Erythroblast (primary cell): ENCODE measurements at places on chromosomes 6 and 20.

DNA sequence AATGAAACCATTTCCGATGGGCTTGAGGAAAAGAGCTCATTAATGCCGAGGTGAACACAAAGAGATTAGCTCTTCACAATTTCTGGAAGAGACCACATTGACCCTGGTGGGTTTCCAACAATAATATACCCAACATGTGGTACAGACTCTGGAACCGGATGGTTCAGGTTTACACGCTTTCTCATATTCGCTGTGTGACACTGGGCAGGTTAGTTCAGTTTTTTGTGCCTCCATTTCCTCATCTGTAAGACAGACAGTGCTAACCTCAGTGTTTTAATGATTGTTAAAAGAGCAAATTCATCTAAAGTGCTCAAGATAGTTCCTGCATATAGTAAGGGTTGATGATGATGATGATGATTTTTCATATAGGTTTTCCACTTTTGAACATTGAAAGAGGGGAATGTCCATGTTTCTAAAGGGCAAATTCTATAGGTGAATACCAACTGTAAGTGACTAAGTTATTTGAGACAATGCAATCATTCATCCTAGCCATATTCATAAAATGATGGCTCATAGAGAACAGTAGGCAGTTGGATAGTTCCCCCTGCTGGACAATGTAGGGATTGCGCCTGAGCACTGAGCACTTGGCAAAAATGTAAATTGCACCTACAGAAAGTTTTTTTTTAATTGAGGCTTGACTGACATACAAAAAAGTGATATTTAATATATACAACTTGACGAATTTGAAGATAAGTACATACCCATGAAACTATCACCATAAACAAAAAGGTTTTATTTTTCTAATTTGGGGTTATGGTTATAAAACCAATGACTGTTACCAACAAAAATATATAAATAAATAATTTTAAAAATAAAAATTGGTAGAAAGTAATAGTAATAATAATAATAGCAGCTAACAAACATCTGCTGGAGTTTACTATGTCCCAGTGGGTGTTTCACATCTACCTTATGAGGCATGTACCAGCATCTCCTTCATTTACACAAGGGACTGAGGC is 2.1 kb upstream of the PERP start:
- DNase-seq, result peak; percentile 63

DNA sequence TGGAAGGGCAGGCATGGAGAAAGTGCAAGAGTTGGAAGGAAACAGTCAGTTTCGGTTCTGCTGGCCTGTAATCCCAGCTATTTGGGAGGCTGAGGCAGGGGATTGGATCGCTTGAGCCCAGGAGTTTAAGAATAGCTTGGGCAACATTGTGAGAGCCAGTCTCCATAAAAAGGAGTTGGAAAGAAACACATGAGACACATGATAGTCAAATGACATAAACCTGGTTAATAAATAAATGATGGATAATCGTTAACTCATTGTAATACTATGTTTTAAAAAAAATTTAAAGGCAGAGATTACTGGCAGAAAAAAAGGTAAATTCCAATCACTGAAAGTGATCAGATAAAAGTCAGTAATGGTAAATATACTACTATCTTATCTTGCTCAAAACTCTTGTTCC is 37.2 kb upstream of the PHACTR1 start:
- DNase-seq, result no peak

DNA sequence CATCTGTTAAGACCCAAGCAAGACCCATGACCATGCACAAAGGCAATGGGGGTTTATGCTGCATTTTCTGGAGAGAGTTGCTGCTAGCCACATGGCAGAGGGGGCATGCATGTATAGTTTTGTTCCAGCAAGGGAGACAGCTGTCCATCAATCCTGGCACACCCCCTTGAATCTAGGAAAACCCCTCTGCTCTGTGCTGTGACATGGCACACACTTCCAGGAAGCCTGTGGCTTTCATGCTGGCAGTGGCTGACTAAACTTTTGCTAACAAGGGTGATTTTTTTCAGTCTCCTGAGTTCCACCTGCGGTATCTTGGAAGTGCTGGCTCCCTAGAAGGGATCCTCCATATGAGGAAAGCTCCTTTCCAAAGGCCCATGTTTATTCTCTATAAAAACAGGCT is 9.1 kb upstream of the CST4 start:
- no peak for DNase-seq

GRCh38 chr6:38646166-38646878 is 6.6 kb upstream of the BTBD9 start:
- DNase-seq, result no peak

GRCh38 chr6:140774080-140774505 is 1358.6 kb upstream of the GJE1 start:
- DNase-seq, result no peak

DNA sequence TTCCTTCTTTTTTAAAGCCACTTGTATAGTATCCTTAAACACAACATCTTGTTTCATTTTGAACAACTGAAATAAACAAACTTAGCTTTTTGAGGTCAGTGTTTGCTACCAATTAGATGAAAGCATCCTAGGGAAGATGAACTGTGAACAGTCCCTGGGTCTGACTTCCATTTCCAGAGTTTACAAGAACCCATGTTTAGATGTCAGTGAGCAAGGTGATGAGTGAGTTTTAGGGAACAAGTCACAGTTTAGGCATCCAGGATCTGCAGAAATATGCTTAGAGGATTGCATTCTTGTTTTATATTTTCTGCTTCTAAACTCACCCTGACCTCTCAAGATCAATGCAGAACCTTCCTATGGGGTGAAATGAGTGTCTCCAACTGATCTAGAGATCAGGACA is 3.0 kb downstream of the ZC2HC1B start:
- no peak for DNase-seq

DNA sequence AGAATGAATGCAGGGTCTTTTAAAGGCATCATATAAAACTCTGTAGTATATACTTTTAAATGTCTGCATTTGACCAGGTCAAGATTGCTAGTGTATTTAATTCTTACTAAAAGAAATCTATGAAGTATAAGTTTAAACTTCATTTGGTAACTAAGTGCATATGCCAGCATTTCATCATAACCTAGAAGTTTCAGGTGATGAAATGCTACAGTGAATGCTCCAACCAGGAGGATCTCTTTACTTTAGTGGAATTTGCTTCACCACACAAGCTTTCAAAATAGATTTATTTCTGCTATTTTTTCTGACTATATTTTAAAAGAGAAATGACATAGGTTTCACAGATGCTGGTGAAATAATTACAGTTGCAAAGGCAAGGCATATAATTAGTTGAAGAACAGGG is 141.9 kb downstream of the HIVEP2 start:
- DNase-seq, result no peak

DNA sequence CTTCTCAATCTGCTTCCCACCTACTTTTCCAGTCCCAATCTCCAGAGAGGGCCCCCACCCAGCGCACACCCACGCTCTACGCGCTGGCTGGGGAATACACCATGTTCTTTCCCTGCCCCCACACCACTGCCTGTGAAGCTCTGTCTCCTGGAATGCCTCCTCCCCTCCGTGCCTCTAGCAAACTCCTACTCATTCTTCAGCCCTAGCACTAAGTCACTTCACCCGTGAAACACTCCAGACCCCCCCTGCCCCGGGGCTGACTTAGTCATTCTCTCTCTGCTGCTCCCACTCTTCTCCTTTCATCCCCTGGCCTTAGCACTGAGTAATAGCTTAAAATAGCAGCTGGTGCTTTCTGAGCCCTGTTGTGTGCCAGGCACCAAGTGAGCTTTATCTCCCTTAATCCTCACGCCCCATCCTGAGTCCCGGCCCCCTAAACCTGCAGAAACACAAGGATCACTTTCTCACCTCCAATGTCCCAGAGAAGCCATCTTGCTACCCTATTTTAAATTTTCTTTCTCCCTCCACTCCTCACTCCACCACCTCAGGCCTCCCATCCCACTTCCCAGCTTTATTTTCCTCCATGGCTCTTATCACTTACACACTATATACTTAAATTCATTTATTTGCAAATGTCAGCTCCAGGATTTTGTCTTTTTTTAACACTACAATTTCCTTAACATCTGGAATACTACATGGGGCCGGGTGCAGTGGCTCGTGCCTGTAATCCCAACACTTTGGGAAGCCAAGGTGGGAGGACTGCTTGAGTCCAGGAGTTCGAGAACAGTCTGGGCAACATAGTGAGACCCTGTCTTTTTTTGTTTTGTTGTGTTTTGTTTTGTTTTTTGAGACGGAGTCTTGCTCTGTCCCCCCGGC is 6.3 kb upstream of the PARD6B start:
- DNase-seq, result peak; percentile 36

DNA sequence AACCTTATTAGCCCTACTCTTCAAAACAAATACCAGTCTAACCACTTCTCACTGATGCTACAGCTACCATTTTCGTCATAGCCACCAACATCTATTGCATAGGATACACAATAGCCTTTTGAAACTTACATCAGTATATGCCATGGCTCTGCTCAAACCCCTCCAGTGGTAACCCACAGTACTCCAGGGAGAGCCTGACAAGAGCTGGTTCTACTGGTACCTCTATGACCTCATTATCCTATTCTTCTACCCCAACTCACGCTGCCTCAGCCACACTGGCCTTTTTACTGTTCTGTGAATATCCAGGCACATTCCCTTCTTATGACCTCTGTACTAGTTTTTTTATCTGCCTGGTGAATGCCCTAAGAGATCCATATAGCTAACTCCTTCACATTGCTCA is 157.6 kb downstream of the ARHGAP18 start:
- DNase-seq, result no peak

DNA sequence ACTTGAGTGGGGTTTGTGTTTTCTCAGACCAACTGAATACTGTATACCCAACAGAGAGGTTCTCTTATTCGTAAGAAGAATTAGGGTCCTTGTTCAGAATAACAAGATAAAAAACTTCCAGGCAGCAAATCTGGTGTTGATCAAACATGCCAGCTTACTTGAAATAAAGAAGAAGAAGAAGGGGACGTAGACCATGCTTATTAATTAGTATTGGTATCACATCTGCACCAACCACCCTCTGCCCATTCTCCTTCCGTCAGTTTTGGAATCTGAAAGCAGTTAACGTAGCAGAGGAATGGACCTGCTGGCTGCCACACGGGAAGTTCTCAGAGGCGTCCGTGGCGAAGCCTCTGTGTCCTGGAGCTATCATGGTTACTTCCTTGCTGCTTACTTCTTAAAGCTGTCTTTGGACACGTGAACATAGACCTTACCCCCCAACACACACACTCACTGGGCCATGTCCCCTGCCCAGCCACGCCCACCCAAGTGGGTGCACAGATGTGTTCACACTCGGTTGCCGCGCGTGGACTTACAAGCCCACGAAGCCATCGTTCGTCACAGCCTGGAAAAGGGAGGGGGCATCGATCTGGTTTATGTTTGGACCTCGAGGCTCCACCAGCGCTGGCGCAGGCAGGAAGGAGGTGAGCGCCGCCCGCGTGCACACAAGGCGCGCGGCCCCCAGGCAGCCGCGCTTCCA is 4.1 kb upstream of the DLL1 start:
- DNase-seq, result no peak

- DNase-seq, result peak; percentile 54
These were observed 91.2 kb downstream of the JARID2 start for GRCh38 chr6:15336900-15337560.

GRCh38 chr20:32453467-32454163 is 95.5 kb downstream of the ASXL1 start:
- DNase-seq, result no peak

DNA sequence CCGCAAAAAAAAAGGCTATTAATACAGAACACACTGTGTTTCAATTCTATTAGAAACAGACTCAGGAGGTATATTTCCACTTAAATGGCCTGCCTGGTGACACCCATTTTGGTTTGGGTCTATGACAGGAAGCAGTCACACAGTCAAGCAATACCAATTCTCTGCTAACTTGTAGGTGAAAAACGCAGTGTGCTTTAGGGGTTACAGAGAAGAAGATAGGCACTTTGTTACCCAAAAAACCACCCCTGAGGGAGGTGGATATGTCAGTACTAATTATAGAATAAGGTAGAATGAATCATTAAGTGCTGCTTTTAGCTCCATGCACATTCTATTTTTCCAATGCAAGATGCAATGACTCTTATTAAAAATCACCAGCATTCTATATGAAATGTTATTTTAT is 53.8 kb downstream of the DNAAF9 start:
- DNase-seq, result no peak

DNA sequence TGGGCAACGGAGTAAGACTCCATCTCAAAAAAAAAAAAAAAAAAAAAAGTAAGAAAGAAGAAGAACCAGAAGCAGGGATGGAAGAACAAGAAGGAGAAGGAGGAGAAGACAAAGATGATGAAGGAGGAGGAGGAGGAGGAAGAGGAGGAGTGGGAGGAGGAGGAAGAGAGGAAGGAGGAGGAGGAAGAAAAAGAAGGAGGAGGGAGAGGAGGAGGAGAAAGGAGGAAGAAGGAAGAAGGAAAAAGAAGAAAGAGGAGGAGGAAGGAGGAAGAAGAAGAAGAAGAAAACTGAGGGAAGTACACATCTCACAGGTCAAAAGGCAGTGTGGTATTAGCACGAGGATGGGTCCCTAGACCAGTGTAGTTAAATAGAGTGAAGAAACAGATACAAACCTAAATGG is 65.1 kb upstream of the SCAF8 start:
- no peak for DNase-seq

DNA sequence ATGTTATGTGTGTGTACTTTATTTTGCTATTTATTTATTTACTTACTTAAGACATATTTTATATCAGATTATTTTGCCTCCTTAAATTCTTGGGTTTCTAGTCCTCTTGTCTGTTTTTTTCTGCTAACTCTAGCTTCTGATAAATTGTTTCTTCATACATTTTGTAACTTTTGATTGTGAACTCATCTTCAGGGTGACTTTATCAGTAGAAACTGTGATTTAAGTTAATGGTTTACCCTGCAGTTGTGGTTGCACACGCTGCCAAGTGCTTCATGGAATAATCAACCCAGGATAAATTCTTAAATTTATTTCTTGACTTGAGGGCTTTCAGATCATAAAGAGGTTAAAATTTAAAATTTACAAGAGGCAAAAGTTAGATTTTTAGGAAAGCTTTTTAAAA is 173.3 kb downstream of the CENPW start:
- no peak for DNase-seq

DNA sequence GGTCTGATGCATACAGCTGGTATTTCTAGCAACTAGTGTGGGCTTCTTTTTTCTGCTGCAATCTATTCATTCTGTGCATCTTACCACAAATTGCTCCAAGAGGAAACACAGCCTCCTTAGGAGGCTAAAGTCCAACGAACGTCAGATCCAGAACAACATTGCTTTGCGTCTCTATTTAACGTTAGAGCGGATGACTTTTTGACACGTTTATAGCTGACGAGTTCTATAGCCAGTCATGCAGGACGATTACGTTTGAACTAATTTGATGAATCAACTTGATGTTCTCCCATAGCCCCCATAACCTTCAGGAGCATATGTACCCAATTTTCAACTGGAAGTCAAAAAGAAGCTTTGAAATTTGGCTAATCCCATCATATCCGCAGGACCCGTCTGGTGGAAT is 59.9 kb downstream of the TSHZ2 start:
- DNase-seq, result no peak

GRCh38 chr20:3188823-3189413 is 15.6 kb downstream of the DDRGK1 start:
- DNase-seq, result no peak

DNA sequence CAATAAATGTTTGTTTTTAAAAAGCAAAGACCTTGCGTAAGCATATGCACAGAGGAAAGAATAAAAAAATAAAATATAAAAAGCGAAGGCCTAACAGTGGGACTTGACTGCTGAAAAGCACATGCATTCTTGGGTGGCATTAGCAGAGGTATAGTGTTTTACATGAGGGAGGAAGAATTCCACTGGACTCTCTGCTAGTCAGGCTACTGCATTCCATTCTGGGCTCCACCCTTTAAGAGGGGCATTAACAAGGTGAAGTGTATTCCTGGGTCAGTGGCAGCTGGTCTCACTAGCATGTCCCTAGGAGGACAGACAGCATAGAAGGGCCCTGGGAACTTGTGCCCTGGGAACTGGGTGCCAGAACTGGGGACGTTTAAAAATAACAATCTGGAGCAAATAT is 134.1 kb downstream of the SOBP start:
- no peak for DNase-seq
